ENCODE measurements at places on chromosomes 16 and 17.

DNA sequence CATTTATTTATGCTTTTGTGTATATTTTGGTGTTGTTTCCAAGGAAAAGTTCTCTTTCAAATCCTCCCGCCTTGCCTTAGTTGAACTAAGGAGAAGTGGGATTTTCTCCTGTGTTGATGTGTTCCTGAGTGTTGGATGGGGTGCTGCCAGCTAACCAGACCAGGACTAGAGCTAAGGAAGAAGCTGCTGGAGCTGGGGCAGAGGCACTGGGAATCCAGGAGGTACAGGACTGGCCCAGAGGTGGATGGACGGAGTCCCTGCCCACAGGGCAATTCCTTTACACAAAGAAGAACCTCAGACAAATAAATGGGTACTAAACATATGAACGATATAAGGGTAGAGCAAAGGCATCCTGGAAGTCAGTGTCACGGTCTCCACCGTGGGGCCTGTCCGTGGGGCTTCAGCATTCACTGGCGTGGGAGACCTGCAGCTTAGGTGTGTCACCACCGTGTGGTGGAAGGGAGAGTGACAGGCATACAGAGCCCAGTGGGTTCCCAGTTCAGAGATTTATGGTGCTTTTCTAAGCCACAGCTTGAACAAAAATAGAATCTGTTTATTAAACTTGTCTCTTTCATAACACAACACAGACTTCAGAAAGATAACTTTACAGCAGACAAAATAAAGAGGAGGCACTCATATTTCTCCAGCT, 270.7 kb downstream of the NTN1 start:
- peak; percentile 43 for DNase-seq

- no peak for DNase-seq
Observed at GRCh38 chr16:82672676-82673075, 45.9 kb downstream of the CDH13 start.

DNA sequence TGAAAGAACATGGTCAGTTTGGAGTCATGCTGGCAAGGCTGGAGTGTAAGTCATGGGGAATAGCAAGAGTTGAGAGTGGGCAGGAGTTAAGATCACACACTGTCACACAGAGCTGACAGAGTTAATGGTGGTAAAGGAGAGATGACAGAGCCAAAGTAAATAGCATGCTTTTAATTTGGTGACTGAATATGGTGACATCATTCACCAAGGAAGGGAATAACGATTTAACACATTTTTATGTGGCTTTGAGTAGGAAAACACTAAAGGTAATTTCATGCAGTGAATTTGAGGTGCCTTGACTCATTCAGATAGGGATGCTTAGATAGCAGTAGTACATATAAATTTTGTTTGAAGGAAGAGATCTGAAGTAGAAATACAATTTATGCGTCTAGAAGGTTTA, 42.1 kb downstream of the SYNRG start:
- no peak for DNase-seq

- DNase-seq = no peak
Observed at GRCh38 chr16:23131436-23131835, 17.8 kb downstream of the USP31 start.

- no peak for DNase-seq
Observed at GRCh38 chr17:75402026-75402425, 3.5 kb downstream of the GRB2 start.

DNA sequence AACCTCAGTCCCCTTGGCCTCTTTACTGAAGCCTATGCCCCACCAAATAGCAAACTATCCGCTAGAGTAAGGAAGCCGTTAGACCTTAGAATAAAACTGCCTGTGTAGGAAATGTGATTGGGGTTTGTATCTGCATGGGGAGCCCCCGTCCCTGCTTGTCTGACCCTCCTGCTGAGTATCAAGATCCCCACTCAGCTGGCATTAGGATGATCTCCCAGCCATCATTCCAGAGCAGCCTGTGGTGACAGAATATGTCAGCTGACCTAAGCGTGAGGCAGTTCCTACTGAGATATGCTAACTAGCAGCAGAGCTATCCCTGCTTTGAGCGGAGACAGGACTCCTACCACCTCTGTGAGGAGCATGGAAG, 645 bp upstream of the GFOD2 start:
- peak; percentile 15 for DNase-seq

All from CD4-positive, alpha-beta T cell treated with Interleukin-6 for 4 hours (primary cell).